Daoy (cell line): ENCODE measurements at places on chromosomes 1 and 21. TPM values are rescaled to one million over a fixed set of nuclear protein-coding genes. Genes with fewer than 3 reads are reported as not detected.
A peak's percentile ranks its signal among the peaks of the same experiment; 100 is the strongest.

OPTC gene
- not detected in 2 replicates for total RNA-seq

INSRR gene
- total RNA-seq, result not detected in 2 replicates

RSPH1 gene
- total RNA-seq, result 0.23 and 0.80 TPM in 2 replicates

RNF220 gene
- 153 and 198 TPM in 2 replicates for total RNA-seq

DNA sequence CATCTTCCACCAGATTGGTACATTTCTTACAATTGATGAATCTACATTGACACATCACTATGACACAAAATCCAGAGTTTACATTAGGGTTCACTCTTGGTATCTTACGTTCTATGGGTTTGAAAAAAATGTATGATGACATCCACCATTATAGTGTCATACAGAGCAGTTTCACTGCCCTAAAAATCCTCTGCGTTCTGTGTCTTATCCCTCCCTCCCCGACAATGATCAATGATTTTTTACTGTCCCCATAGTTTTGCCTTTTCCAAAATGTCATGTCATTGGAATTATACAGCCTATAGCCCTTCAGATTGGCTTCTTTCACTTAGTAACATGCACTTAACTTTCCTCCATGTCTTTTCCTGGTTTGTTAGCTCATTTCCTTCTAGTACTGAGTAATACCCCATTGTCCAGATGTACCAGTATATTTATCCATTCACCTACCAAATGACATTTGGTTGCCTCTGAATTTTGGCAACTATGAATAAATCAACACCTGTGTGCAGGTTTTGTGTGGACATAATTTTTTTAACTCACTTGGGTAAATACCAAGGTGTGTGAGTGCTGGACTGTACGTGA is 80.9 kb upstream of the CDC42BPA start:
- no peak for DNase-seq

DNA sequence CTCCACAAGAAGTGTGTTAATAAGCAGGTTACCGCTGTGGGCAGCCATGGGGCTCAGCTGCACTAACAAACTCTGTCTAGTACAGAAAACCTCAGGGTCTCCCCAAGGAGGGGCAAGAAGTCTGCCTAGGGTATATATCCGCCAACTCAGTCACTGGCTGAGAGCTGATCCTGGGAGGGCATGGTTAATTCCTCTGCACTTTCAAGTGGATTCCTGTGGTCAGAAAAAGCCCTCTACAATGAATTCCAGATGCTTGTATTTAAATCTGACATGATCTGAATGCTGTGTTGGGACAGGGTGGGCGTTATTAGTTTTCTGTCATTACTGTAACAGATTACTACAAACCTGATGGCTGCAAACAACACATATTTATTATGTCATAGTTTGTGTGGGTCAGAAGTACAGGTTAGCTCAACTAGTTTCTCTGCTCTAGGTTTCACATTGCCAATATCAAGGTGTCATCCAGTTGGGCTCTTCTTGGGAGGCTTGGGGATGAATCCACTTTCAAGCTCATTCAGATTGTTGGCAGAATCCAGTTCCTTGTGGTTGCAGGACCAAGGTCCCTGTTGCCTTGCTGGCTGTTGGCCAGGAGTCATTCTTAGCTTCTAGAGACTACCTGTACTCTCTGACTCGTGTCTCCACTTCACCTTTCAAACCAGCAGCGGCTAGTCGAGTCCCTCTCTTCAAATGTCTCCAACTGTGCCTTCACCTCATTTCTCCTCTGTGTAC is 8.0 kb upstream of the SELE start:
- DNase-seq, result peak; percentile 90

GRCh38 chr21:41139951-41140350 is 28.0 kb upstream of the BACE2 start:
- no peak for DNase-seq

CDK18 gene
- 0.60 and 0.80 TPM in 2 replicates for total RNA-seq

DNA sequence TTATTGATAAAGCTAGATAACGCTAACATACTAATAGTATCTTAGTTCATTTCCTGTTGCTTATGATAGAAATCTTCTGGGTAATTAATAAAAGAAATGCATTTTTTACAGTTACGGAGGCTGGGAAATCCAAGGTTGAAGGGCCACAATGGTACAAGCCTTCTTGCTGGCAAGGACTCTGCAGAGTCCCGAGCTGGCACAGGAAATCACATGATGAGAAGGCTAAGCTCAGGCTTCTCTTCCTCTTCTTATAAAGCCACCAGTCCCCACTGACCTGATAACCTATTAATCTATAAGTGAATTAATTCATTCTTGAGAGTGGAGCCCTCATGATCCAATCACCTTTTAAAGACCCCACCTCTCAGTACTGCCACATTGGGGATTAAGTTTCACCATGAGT is 82.6 kb downstream of the GPR161 start:
- DNase-seq, result no peak

- DNase-seq, result peak; percentile 19
Measured at GRCh38 chr1:202319381-202320080, 22.2 kb downstream of the UBE2T start.

DNA sequence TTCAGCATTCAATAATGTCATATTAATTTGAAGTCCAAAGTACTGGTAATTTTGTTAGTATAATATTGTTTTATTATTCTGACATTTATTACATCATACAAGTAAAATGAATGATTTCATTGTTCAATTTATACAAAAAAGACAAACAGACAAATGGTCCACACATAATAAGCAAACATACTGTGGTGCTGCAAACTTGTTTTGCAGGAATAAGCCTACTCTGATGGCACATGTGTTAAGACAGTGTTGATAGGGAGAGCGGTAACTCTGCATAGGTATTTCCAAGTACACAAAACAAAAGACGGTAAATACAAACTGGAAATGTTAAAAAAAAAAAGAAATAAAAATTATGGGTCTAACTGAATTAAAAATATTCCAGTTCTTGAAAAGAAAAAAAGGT is 59.7 kb upstream of the DPYD start:
- no peak for DNase-seq

GRCh38 chr1:31396633-31397351 is 16.2 kb upstream of the SERINC2 start:
- DNase-seq, result peak; percentile 53

AMY2A gene
- total RNA-seq, result not detected in 2 replicates

DNA sequence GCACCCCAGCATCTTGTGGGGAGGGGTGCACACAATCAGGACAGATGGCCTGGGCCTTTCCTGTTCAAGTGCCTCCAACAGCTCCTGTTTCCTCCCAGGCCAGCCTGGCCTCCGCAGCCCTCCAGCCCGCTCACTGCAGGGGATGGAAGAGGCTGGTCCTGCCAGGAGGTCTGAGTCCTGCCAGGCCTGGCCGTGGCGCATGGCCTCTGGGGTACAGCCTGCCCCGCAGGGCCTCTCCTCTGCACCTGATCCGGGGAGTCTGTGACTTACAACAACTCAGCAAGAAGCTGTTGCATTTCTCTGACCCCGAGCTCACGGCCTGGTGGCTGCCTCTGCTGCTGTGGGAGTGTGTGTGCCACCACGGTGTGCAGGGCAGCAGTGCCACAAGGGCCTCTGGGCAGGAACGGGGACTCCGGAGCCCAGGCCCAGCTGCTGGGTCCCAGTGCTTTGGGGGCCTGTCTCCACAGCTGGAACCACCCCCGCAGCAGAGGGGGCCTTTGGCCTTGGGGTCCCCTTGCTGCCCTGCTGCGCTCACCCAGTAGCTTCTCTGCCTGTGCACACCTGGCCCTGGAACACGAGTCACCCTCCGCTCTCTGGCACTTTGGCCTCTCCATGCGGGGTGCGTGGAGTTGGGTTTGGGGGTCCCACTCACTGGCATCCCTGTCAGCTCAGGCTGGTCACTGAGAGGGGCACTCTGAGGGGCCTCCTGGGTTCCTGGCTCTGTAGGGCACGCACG is 17.4 kb upstream of the LRRC3 start:
- DNase-seq, result no peak

GRCh38 chr1:197062692-197063091 is 4.4 kb downstream of the F13B start:
- DNase-seq, result no peak

DNAJC6 gene
- 5.0 and 11.1 TPM in 2 replicates for total RNA-seq

DNA sequence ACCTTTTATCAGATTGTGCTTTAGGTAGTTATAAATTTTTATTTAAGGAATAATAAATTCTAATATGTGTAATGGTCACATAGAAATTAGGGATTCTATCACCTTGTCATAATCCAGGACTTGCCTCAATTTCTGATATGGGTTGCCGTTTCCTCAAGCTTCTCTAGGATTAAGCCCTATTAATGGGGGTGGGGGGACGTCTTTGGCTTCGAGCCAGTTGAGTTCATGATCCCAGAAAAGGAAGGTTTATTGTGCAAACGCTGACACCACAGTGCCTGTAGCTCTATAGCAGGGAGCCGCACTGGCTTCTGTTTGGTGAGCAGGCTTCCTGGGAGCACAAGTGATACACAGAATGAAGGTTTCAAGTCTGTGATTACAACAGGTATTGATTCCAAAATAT is 22.0 kb upstream of the VAMP3 start:
- no peak for DNase-seq

- no peak for DNase-seq
Measured at GRCh38 chr1:155744711-155745283, 55.9 kb downstream of the DAP3 start.

- DNase-seq, result no peak
Measured at GRCh38 chr1:161773791-161774190, 7.7 kb downstream of the ATF6 start.

DNA sequence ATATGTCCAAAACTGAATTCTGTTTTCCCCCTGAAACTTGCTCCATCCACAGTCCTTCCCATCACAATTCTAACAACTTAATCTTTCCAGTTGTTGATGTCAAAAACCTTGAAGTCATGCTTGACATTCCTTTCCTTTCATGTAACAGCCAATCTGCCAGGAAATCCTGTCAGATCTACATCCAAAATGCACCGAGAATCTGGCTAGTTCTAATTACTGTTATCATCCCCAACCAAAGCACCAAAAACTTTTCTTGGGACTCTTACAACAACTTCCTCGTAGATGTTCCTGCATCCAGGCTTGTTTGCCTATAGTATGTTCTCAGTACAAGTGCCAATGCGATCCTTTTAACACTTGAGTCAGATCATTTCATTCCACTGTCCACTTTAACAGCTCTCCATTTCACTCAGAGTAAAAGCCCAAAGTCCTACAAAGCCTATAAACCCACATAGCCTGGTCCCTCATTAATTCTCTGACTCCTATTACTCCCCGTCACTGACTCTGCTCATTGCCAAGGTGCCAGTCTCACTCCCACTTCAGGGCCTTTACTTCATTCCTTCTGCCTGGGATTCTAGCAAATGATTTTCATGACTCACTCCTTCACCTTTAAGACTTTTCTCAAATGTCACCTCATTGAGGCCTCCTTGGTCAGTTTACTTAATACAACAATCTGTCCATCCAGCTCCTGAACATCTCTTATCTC is 493.2 kb upstream of the NFIA start:
- DNase-seq, result no peak

LRRC39 gene
- 0.42 and 1.5 TPM in 2 replicates for total RNA-seq

DNA sequence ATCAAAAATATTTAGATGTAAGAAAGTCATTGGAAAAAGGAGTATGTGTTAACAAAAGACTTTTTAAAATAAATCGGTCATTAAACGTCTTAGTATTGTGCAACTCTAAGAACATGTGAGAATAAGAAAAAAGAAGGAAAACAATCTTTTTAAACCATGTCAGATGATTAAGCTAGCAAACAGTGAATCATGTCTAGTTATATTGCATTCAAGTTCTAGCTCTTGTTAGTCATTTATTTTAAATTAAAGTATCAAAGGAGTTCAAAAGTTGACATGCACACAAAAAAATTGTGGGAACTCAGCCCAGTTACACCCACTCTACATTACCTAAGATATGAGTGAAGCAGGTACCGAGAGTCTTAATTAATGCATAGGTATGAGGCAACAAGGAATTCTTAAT is 9.8 kb downstream of the FRRS1 start:
- DNase-seq, result no peak

GRCh38 chr1:92118826-92119225 is 38.7 kb downstream of the BTBD8 start:
- peak; percentile 39 for DNase-seq

GRCh38 chr1:161324020-161324419 is 9.8 kb downstream of the SDHC start:
- DNase-seq, result no peak

PTGER3 gene
- under 0.01 and 0.03 TPM in 2 replicates for total RNA-seq

DNA sequence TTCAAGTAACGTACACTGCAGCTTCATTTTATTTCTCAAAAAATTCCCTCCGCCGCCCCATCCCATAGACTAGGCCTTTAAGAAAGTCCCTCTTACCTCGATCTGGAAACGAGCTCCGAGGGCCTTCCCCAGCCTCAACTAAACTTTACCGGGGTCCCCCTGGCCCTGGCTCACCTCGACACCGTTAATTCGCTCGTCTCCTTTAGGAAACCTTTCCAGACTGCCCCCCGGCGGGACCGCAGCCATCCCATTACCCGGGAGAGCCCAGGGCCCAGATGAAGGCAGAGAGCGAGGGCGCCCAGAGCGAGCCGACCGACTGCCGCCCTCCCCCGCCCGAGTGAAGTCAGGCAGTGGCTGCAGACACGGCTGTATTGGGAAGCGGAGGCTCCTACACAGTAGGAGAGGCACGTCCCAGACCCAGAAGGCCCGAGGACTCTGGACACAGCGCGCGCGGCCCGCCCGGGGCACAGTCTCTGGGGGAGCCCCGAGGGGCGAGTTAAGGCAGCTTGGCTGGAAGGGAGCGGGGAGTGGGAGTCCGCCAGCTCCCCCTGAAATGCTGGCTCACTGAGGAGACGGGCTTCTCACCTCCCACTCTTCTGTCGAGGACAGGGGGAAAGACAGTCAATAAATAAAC is 14.6 kb downstream of the SEMA6C start:
- no peak for DNase-seq

LIPI gene
- not detected in 2 replicates for total RNA-seq

GRCh38 chr1:17943506-17943905 is 164.1 kb upstream of the IGSF21 start:
- DNase-seq, result no peak

PPT1 gene
- total RNA-seq, result 57.9 and 74.3 TPM in 2 replicates

GPX7 gene
- total RNA-seq, result 12.7 and 25.4 TPM in 2 replicates

GRCh38 chr1:12387641-12388040 is 157.8 kb downstream of the VPS13D start:
- no peak for DNase-seq

GRCh38 chr1:228259368-228259894 is 51.6 kb downstream of the OBSCN start:
- DNase-seq, result no peak

DNA sequence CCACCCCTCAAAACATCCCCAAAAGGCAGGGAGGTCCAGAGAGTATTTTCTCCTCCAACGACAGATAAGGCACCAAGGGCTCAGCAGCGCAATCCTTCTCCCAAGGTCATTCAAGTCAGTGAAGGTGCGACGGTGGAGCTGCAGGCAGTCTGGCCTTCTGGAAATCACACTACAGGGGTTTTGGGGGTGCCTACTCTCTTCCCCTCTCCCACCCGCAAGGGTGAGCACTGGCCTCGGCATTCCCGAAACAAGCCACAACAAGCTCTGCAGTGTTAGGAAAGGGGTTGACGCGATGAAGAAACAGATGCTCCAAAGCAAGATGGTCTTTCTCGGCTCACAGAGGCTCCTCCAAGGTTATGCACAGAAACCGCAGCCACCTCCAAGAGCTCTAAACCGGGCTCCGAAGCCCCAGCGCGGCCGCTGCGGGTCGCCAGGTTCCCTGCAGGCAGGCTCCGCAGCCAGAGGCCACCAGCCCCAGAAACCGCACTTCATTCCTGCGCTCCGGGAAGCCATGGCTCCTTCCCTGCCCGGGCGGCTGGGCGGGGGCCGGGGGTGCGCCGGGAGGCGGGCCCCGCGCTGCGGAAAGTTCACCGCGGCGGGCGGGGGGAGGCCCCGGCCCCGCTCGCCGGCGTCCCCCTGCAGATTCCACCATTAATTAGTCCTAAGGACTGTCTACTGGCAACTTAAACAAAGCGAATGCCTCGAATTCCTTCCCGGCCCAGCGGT is 1.1 kb downstream of the LUZP1 start:
- peak; percentile 61 for DNase-seq
